ENCODE measurements at places on chromosomes 5 and 9.

DNA sequence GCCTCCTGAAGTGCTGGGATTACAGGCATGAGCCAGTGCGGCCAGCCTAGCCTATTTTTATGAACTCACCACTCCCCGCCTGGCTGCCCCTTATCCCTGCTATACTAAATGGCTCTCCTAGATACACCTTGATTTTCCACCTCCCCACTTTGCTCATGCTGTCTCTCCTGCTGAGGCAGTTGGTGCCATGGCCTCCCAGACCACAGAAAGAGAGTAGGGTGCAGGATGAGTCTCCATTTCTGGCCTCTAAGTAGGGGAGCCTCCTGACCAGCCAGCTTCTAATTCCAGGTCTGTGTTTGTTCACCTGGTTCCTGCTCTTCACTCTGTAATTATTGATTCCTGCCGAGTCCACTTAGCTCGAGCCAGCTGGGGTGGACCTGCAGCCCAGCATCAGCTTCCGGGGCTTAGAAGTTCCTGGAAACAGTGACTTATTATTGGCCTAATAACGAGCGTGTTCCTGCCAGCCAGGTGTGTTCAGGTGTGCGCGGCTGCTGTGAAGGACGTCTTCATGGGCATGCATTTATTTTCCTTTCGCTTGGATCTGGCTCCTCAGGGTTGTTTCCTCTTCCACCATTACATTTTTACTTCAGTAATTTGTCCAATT is 34.0 kb downstream of the ZNF618 start:
- no peak for DNase-seq

DNA sequence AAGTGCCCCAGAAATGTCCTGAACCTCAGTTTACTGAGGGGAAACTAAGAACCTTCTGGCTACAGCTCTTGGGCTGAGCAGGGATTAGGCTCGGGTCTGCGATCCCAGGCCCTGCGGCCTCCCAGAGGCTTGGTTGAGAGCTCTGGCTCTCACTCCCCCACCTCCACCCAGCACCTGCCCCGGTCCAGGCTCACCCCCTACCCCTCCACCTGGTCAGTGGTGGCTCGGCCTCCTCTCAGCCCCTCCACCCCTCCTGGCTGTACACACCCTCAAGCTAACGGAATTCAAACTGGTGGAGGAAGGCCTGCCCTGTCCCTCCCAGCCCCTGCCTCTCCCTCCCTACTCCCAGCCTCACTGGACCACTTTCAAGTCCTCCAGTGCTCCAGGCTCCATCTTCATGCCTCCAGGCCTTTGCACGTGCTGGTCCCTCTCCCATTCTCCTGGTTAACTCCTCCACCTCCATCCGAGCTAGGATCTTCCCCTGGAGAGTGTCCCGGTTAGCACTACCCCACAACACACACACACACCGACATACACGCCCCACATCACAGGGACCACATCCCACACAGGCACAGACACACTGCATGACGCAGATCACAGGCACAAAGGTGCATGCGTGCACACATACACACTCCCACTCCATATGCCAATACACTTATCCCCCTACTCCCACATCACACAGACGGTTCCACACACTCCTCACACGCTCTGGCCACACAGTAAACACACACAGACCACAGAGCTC is 130.9 kb downstream of the C9orf50 start:
- DNase-seq, result no peak

DNA sequence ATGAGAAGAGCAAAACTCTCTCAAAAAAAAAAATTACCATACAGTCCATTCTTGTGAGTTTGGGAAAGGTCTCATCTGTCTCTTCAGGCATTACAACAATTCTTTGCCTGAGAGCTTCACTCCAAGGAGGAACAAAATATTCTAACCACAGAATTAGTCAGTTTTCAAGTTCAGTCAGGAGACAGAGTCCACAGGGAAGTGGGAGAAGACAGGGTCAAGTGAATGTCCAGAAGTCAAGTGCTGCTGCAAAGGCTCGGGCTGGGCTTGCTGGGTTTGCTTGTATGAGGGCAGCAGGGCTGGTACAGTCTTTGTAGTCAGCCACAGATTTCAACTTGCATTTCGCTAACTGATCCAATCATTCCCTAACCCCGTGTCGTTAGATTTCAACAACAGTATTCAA is 17.6 kb upstream of the HEXB start:
- DNase-seq, result no peak

DNA sequence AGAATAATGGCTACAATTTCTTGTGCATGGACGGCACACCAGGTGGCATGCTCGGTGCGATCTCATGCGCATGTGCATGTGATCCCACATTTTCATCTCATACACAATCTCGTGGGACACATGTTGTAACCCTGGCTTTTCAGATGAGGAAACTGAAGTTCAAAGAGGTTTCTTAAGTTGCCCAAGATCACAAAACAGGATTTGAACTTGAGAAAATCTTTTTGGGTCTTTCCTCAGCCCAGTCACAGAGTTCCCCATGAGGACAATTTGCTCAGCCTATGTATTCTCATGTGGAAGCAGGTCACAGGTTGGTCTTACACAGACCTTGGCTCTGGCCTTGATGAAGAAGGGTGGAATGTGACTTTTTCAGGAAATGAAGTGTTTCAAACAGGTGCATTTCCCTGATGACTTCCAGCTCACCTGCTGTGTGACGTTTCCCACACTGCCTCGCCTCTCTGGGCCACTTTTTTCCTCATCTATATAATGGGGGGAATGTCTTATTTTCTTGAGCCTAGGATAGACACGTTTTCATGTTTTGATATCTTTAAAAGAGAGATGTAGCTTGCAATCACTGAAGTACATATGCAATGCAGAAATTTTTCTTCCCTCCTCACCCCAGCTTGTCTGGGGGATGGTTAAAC is 7.1 kb upstream of the ORM1 start:
- no peak for DNase-seq

DNA sequence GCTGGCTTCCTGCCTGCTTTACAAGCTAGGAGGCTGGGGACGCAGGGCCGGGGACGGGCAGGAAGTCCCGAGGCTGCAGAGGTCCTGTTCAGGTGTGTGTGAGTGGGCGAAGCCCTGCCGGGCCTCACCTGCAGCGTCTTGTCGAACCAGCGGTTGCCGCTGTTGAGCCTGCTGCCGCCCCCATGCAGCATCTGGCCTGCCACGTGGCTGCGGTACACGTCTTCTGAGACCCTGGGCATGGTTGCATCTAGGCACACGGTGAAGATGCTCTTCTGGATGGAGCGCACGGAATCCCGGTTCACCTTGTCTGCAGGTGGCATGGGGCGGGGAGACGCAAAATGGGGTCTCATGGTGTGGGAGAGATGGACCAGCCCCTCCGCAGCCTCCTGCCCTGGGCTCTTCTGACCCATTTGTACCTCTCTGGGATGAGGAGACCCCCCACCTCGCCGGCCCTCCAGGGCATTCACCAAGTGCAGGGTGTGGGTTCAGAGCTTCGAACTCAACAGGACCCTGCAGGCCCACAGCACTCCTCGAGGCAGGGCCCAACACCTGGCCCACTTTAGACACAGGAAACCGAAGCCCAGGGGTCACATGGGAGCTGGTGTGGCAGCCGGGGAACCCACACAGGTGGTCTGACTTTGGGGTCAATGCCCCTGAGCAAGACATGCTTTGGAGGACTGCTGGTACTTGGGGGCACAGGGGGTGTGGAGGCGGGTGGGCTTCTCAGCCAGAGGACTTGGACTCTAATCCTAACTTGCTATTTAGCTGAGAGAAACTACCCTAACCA is 10.0 kb downstream of the CRAT start:
- DNase-seq, result no peak

GRCh38 chr5:16580382-16580781 is 36.4 kb downstream of the RETREG1 start:
- DNase-seq, result no peak

GRCh38 chr5:153223376-153223775 is 267.1 kb upstream of the GRIA1 start:
- DNase-seq, result no peak

DNA sequence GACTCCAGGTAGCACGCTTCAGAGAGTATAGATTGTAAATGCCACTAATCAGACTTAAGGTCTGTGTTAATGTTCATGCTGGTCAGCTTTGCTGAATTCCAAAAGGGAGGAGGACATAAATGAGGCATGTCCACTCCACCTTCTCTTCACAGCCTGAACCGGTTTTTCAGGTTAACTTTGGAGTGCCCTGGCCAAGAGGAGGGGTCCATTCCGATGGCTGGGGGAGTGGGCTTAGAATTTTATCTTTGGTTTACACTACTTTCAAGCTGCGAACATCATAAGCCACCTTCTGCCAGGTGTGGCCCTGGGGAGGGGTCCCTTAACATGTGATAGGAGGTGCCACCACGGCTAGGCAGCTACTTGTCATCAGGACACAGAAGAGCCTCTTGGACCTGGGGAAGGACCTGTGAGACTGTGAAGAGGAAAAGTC is 24.2 kb downstream of the ABO start:
- DNase-seq, result no peak

DNA sequence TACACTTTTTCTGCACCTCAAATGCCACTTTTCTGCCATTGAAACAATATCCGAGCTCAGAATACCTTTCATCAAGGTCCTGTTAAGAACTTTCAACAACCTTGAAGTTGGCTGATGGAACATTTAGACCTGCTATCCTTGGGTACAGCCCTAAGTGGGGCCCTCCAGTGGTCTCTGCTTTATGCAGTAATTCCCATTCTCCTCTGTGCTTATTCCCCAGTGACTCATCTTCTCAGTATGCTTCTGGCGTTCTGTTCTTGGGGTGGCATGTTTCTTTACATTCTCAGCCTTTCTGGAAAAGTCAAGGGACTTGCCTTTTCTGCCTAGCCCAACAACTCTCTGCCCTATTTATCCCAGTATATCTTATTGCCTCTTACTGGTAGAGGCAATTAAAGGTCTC is 7.1 kb downstream of the ANP32B start:
- DNase-seq, result no peak

GRCh38 chr9:29556746-29557145 is 1983.5 kb upstream of the C9orf72 start:
- no peak for DNase-seq

DNA sequence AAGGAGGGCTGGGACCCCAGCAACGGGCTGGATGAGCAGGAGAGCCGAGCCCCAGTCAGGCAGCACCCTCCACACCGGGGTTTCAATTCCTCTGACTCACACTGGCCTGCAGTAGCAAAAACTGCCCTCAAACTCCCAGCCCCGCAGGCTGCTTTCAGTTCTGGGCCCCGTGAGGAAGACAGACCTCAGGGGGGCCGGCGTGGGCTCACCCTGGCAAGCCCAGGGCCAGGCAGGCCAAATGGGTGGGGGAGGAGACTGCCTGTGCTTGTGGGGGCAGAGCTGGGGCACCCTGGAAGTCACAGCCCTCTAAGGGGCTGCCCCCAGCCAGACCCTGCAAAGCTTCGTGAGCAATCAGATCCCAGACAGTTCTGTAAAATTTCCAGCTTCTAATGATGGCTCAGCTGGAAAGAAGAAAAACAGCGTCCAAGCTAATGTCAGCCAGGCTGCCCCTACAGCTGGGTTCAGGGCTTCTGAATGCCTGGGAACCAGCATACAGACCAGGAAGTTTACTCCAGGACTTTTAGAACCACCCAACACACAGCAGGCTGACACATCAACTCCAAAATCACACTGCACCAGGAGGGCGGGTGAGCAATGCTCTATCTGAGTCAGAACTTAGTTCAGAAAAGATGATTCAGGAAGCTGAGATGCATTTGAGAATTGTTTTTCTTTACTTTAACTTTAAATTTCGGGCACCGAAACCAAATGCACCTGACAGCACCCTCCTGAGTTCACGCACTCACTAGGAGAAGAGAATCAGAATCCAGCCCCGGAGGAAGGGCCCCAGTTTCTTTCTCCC is 34.7 kb downstream of the LPCAT1 start:
- peak; percentile 68 for DNase-seq

- no peak for DNase-seq
These were observed 558.7 kb downstream of the ACTL7B start for GRCh38 chr9:108297073-108297472.

- no peak for DNase-seq
These were observed 34.5 kb upstream of the SLC46A2 start for GRCh38 chr9:112925058-112925641.

DNA sequence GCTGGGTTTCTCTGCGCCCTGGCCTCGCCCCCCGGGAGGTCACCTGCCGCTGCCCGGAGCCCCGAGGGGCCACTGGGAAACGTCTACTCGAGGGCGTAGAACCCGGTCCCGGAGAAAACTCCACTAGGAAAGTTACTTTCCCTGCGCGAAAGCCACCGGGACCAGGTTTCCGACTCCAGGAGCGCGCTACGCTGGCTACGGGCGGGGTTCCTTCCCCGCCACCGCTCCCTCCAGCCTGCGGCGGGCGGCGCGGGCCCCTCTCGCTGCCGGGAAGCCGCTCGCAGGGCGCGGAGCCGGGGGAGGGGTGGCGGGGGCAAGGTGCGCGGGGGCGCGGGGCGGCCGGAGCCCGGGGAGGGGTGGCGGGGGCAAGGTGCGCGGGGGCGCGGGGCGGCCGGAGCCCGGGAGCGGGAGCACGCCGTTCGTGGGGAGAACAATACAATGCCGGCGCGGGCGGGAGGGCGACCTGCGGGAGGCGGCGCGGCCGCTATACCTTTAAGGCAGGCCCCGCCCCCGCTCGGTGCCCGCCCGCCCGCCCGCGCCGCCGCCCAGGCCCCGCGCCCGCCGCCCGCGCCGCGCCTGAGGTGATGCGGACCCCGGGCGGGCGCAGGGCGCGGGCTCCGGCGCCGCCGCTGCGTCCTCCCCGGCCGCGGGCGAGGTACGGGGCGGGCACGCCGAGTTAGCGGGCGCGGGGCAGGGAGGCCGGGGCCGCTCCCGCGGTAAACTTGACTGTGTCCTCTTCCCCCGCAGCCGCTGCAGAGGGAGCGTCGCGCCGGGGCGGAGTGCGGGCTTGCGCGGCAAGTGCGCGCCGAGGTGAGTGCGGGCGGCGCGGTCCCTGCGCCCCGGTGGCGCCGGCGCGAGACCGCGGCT is 278.1 kb downstream of the AOPEP start:
- DNase-seq, result no peak

DNA sequence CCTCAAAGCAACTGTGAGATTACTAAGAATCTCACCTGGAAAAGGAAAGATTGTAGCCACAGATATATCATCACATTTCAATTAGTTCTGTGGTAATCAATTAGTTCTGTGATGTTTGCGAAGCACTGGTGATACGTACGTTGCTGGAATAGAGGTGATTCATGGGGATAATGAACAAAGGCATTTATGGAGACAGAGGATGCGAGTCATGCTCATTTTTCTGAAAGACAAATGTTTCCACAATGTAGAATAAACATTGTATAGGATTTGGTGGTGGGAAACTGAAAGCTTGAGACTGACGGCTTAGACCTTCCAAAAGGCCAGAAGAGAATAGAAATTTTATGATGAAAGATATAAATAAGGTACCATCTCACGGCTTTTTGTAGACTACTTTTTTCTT is 507.3 kb upstream of the TYRP1 start:
- DNase-seq, result no peak

DNA sequence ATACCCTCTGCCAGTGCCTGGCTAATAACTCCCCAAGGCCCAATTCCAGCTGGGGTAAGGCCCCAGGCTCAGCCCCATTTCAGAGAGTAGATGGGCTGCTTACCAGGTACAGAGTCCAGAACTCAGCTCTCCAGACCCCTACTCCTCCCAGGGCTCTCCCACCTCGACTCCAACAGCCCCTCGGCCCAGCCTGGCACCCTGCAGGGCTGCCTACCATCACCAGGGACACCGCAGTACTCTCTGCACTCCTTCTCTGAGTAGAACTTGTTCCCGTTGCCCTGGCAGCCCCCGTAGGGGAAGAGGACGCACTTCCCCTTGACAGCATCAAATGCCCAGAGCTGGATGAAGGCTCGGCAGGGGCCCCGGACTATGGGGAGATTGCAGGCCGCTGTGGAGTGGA is 17.4 kb downstream of the AMBP start:
- DNase-seq, result no peak

- no peak for DNase-seq
These were observed 179.4 kb upstream of the RGMB start for GRCh38 chr5:98594098-98594497.

All from smooth muscle cell of the brain vasculature (primary cell).